Renal cortex interstitium (tissue), 15 donors: ENCODE measurements at places on chromosomes 16 and 17. TPM values are rescaled to one million over a fixed set of nuclear protein-coding genes. Genes with fewer than 3 reads are reported as not detected.

DNA sequence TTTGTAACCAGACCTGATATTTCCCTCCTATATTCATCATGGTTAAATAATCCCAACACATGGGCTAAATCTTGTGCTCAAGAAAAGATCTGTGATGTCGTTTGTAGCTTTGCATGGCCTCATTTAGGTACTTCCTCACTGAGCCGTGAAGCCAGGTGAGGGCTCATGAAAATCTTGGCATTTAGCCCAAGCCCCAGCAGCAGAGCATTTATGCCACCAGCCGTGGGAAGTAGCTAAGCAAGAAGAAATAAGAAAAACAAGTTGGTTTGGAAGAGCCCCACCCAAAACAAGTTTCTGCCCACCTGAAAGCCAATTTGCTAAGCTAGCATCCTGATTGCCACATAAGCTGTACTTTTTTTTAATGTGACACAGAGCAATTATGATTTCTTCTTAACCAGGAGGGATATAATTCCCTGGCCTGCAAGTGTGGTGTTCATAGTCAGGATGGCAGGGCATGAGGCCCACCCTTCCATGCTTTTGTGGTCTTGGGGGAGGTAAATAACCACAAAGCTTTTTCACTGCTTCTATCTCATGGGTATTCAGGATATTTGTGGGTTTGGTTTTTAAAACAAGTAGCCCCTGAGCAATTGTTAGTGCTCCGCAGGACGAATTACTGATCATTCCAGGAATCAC lies 10.5 kb downstream of the TMIGD1 start:
- peak; percentile 33 for DNase-seq

DNA sequence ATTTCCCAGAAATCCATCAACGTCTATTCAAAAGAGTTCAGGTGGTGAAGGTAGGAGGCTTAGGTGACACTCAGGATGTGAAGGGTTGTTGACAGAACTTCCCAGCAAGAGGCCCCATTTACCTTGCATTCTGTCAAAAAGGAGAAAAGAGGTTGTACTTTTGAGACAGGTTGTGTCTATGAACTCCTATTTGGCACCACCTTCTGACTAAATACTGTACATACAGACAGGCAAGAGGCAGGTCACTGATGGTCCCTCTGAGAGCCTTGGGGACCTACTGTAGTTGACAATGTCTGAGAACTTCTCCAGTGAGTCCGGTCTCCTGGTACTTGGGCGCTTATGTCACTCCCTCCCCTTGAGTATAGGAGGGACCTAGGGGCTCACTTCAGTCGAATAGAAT lies 479.3 kb upstream of the ZFHX3 start:
- no peak for DNase-seq

DNA sequence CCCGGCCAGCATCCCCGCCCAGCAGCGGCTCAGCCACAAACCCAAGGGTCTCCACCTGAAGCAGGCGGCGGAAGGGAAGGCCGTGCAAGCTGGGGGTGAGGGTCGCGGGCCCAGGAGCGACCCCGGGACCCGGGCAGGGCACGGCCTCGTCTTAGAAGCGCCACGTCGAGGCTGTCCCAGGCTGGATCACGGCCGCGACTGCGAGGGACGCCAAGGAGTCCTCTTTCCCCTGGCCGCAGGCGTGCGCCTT lies 538 bp upstream of the CCNF start:
- no peak for DNase-seq

DNA sequence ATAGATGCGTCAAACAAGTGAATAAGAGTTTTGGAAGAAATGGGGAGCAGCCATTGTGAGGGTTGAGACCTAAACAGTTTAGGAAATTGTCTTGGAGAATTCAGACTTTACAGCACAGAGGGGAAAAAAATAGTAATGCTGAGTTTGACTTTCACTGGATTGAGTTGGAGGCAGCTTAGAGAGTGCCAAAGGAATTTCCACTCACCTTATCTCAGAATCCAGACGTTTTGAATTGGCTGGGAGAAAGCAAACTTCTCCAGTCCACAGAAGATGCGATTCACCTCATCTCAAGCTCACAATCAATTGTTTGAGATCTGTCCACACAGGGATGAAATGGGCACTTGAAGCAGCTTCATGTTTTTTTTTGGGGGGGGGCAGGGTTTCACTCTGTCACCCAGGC lies 663.5 kb upstream of the SALL1 start:
- DNase-seq, result no peak

GRCh38 chr16:85428168-85428898 lies 184.8 kb upstream of the GSE1 start:
- no peak for DNase-seq

DNA sequence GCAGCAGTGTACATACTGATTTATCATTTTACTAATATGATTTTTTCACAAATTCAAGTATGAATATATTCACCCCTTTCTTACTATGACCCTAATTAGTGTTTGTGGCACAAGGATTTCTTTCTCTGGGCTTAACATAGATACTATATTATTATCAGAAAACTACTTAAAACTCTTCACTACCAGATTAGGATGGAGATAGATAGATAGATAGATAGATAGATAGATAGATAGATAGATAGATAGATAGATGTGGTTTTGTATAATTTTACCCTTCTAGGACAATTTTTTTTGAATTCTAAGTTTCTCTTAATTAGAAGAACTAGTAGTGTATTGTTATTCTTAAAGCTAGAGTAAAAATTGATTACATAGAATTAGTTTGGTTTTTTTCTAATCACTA lies 49.6 kb downstream of the VMP1 start:
- no peak for DNase-seq

GRCh38 chr16:13503960-13504635 lies 415.9 kb upstream of the ERCC4 start:
- DNase-seq, result no peak

DNA sequence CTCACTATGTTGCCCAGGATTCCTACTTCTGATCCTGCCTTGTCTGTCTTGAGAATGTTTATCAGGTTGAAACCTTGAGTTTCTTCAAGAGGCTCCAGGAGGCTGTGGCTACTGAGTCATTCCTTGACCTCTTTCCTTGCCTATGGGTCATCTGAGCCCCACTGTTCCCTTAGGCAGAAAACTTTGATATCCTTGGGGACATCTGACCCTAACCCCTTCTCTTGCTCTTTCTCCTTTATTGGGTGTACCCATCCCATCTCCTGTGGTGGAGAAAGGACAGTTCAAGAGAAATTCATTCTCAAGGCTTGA lies 12.5 kb downstream of the ARL4D start:
- DNase-seq, result no peak

GRCh38 chr17:54372069-54372749 lies 528.4 kb upstream of the TOM1L1 start:
- DNase-seq, result no peak

GRCh38 chr17:35152421-35153140 lies 5.0 kb downstream of the UNC45B start:
- DNase-seq, result no peak

DNA sequence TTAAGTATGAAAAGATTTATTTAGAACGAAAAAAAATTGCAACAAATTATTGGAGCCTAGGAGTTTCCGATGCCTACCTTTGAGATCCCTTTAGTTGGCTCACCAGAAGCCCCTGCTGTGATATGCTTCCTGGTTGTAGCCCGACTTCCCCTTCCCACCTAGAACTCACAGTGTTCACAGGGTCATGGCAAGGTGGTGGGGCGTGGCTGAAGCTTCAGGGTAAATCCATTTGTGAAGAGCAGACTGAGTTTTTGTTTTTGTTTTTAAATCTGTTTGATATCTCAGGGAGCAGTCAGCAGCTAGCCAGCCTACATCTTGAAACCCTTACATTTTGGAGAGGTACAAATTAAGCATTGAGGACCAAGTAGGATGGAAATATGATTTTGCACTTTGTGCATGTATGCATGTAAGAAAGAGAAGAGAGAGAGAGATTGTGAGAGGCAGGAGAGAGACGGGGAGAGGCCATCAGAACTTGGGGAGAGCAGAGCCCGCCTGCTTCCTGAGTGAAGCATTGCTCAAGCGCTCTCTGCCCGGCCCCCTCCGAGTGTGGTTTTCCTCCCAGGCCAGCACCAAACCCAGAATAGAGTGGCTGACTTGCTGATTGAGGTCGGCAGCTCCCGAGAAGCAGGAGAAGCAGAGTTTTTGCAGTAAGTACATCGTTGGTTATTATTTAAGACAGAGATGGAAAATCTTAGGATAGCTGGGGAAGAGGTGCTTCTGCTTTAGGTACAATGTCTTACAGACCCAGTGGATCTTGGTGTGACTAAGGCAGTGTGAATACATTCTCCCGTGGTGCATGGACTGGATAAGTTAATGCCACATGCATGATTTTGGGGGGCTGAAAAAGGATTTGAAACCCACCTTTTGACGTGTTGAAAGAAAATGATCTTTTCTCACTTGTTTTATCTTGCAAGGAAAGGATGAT lies 64.2 kb downstream of the SPECC1 start:
- DNase-seq, result no peak

GRCh38 chr16:66324815-66325515 lies 41.5 kb upstream of the CDH5 start:
- no peak for DNase-seq

- DNase-seq, result no peak
Observed at GRCh38 chr16:31696968-31697743, 169.5 kb downstream of the AHSP start.

GRCh38 chr17:14007951-14008350 lies 61.4 kb upstream of the COX10 start:
- DNase-seq, result no peak

- DNase-seq, result no peak
Observed at GRCh38 chr17:45902892-45903346, 8.6 kb downstream of the MAPT start.

- no peak for DNase-seq
Observed at GRCh38 chr17:310111-311010, 42.2 kb downstream of the RPH3AL start.

DNA sequence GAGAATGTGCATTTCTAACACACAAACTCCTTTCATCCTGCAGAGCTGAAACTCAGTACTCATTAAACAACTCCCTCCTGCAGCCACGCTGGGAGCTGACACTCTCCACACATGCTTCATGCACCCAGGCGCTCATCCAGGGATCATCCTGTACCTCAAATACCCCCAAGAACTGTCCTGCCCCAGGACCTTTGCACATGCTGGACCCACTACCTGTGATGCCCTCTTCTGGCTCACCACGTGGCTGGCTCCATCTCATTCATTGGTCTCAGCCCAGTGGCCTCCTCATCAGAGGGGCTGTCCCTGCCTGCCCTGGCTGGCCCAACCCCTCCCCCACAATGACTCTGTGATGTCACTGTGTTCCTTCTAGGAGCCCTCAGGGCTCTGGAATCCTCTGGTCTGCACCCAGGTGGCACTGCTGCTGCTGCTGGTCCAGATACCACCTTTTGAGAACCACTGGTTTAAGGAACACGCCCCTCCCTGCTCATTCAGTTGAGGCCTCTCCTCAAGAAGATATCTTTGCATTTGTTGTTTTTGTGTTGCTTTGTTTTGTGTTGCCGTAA lies 160.9 kb upstream of the FOXF1 start:
- no peak for DNase-seq

GRCh38 chr17:79761894-79762589 lies 15.9 kb upstream of the CBX2 start:
- DNase-seq, result no peak

DNA sequence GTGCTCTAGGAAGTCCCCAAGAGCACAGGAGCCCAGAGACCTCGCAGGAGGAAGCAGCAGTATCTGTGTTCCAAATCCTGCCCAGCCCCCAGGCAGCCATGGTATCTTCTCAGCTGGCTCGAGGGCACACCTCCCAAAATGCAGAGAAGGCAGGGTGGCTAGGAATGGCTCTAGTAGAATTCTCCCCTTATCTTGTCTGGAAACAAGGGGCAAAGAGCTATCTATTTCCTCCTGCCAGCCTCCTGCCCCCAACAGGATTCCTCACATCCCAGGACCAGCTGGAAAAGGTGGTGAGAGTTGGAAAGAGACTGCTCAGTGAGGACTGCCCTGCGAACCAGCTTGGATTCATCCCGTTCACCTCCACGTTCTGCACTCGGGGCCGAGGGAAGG lies 8.6 kb upstream of the TSPOAP1 start:
- DNase-seq, result no peak

- DNase-seq, result no peak
Observed at GRCh38 chr16:11168386-11169051, 87.5 kb downstream of the SOCS1 start.

DNA sequence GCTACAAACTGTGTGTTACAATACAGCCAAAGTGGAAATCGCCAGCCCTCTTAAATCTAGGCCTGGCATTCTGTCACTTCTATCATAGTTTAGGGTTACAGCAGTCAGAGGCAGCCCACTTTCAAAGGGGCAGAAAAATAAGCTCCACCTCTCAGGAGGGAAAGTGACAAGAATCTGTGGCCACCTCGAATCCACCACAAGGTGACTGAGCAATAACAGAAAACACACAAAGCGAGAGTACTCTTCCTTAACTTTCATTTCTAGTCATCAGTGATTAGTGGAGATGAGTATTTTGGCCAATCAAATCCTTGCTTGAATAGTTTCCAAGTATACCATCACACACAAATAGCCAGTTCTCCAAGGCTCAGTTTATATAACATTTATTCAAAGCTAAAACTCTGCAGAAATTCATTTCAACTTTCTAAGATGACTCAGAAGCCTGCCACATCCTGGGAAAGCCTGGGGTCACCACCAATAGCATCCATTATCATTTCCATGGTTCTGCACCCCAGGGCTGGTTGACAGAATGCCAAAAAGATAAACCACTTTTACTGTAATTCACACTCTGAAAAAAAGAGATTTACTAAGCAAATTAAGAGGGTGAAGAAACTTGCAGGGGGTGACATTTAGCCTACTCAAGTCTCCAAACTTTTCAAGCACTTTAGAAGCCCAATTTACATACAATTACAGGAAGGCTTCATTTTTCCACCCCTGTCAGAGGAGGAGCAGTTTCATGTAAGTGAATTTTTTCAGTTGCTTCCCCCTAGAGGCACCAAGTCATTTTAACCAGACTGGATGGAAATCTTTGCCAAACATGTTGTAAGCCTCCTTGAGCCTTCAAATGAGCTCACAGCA lies 66.8 kb downstream of the SALL1 start:
- DNase-seq, result no peak

- DNase-seq, result no peak
Observed at GRCh38 chr17:82559566-82560251, 40.2 kb downstream of the FOXK2 start.

DNA sequence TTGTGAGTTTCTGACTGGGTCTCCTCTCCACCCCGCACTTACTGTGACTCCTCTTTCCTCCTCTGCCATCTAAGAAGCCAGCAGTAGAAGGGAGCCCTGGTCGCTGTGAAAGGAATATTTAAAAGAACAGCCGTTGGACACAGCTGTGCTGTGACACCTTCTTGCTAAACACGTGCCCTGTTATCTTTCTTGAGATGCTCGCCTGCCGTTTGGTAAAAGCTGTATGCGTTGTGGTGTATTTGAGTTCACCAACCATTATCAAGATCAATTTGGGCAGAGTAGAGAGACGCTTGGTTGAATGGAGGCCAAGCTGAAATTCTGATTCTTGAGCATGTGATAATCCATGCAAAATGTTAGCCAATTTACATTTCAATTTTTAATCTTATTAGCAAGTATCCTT lies 3.8 kb downstream of the GID4 start:
- no peak for DNase-seq

The PIK3R5 gene
- 0.81 TPM for polyA plus RNA-seq

The RASL10B gene
- 11.7 TPM for polyA plus RNA-seq

The PIPOX gene
- 10.4 TPM for polyA plus RNA-seq

The ADAD2 gene
- not detected for polyA plus RNA-seq

The CA7 gene
- 0.32 TPM for polyA plus RNA-seq

The CLN3 gene
- polyA plus RNA-seq, result 32.8 TPM

The SMIM36 gene
- 0.14 TPM for polyA plus RNA-seq

The IGF2BP1 gene
- polyA plus RNA-seq, result 18.1 TPM

The CDK12 gene
- 53.4 TPM for polyA plus RNA-seq

The CLEC18A gene
- polyA plus RNA-seq, result 92.0 TPM

The CDH13 gene
- 8.6 TPM for polyA plus RNA-seq

The MRPL28 gene
- 65.3 TPM for polyA plus RNA-seq

The CYGB gene
- 15.7 TPM for polyA plus RNA-seq

The RRAD gene
- 2.4 TPM for polyA plus RNA-seq
